ENCODE measurements at places on chromosomes 2 and 18.

DNA sequence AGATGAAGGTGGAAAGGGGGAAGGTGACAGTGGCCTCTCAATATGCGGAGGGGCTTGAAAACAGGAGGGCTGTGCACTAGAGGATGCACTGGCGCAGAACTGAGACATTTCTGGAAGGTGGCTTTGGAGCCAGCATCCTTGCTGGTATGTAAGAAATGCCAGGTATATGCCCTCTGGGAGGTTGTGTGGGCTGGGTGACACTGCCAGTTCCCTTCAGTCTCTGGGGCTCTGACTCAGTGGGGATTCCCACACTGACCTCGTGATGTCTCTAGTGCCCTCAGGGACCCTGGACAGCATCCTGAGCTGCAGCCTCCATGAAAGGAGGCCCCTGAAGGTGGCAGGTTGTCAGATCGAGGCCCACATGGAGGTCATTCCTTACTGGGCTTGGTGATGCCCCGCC, 74.0 kb downstream of the AGAP1 start:
- DNase-seq: no peak

DNA sequence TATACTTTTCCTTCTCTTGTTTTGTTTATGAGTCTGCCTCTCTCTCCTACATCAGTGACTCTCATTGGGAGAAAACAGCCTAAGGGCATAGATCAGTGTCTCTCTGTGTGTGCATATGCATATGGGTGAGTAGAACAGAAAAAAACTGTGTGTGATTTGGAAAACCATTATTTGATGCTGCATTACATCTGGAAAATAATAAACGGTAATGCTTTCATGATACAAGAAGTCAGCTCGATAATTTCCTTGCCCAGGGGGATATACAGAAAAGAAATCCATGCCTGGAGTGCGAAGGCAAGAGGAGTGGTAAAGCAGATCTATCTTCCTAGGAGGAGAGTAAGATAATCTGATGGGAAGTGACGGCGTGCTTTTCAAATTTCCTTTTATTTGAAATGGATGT, 221.5 kb upstream of the LYPD1 start:
- no peak for DNase-seq

DNA sequence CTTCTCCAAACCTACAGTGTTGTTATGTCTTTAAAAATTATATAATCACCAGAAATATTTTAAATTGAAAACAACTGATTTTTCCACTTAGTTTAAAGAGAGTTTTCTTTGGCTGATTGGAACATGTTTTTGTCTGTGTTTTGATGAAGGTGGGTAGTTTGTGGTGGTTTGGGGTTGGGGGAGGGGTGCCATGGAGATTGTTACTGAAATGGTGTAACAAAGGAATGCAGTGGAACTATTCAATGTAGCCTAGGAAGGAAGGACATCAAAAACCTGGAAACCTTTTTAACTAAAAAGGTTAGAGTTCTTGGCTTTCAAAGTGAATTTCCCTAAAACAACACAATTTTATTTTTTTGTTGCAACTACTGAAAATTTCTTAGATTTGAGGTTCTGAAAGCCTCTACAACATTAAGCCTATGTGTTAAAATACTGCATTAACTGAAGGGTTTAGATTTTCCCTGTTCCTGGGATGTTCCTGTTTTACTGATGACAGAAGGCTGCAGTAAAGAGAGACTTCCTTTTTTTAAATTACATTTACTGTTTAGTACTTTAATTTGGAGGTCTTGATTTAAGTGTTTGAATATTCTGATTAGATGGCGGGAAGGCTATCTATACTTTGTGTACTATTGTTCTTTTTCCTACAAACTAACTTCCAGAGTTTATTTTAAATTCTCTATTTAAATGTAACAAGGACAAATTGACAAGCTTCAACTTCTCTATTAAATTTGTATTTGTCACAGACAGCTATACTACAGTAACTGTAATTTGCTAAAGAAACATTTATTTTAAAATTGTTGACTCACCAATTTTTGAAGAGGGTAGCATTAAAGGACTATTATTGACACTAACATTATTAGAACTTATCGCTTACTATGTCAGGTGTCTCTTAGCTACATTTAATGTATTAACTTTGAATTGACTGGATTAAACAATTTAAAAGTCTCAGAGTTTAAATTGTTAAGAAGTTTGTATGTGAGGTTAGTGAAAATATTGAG, 87.7 kb downstream of the LIMS1 start:
- DNase-seq: no peak

- no peak for DNase-seq
Observed at GRCh38 chr2:33059471-33060156, 112.9 kb downstream of the LTBP1 start.

- no peak for DNase-seq
Observed at GRCh38 chr2:202716114-202716718, 81.4 kb downstream of the FAM117B start.

- no peak for DNase-seq
Observed at GRCh38 chr18:70229639-70230038, 24.2 kb upstream of the RTTN start.
